Renal cortical epithelial cell (primary cell): ENCODE measurements at places on chromosomes 11 and 22. TPM values are rescaled to one million over a fixed set of nuclear protein-coding genes. Genes with fewer than 3 reads are reported as not detected.

Gene FGF3
- not detected in 2 replicates for total RNA-seq

Gene ELFN2
- total RNA-seq, result 6.3 and 18.8 TPM in 2 replicates

Gene FGF4
- not detected in 2 replicates for total RNA-seq

Gene PAK1
- 16.0 and 30.0 TPM in 2 replicates for total RNA-seq

Gene PARVG
- not detected in 2 replicates for total RNA-seq

Gene MS4A6A
- total RNA-seq, result not detected in 2 replicates

Gene CDPF1
- total RNA-seq, result 9.0 and 10.4 TPM in 2 replicates

Gene IL18
- total RNA-seq, result 1.6 and 34.2 TPM in 2 replicates

Gene OR4D5
- total RNA-seq, result not detected in 2 replicates

Gene DRICH1
- 0.35 TPM in 1 of 2 replicates, not detected in the other for total RNA-seq

Gene P2RY6
- 3.6 and 10.9 TPM in 2 replicates for total RNA-seq
